ENCODE measurements at places on chromosomes 13 and 19. TPM values are rescaled to one million over a fixed set of nuclear protein-coding genes. Genes with fewer than 3 reads are reported as not detected.

GRCh38 chr13:63438951-63439350, 2023.3 kb upstream of the PCDH20 start:
- no peak for DNase-seq

DNA sequence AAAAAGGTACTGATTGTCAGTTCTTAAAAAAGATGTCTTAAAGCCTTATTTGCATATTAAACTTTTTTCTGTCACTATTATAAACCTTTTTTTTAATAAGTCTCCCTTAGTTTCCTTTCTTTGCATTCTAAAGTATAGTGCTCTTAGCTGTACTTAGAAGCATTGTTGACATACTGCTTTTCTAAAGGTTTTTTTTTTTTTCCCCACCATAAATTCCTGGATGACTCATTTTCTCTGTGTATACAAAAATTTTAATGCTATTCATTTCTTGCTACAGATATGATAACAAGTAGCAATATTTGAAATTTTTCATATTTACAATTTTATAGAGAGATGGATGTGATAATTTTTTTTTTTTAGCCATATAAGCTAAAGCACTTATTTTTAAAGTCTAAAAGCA, 43.5 kb downstream of the METTL21C start:
- DNase-seq, result no peak

Gene ZNF729
- polyA plus RNA-seq, result 1.0 TPM

GRCh38 chr13:60435762-60436374, 38.8 kb downstream of the TDRD3 start:
- DNase-seq, result no peak

DNA sequence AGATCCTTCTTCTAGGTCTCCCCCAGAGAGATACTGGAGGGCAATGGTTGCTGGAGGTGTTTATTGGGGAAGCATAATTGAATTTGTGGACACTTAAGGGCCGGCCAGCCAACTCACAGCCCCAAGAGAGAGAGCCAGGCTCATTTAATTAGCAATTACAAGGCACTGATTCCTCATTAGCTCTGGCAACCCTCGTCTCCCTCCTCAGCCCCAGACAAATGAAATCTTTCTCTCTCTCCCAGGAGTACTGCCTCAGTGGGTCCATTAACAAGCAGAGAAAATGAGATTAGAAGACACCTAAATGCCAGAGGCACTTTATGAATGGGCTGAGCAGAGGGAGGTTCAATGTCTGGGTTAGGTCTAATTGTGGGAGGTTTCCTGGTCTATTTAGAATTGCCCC, 19.0 kb upstream of the FEM1A start:
- DNase-seq, result no peak

GRCh38 chr19:41000310-41000737, 9.2 kb downstream of the CYP2B6 start:
- no peak for DNase-seq

GRCh38 chr13:51318876-51319275, 20.6 kb upstream of the SERPINE3 start:
- no peak for DNase-seq

- DNase-seq, result peak; percentile 91
Measured at GRCh38 chr13:36345438-36346221, 564 bp downstream of the SPART start.

- DNase-seq, result peak; percentile 70
Measured at GRCh38 chr13:51785712-51786424, 18.1 kb downstream of the DHRS12 start.

- no peak for DNase-seq
Measured at GRCh38 chr19:42657556-42657955, 62.8 kb upstream of the CEACAM8 start.

DNA sequence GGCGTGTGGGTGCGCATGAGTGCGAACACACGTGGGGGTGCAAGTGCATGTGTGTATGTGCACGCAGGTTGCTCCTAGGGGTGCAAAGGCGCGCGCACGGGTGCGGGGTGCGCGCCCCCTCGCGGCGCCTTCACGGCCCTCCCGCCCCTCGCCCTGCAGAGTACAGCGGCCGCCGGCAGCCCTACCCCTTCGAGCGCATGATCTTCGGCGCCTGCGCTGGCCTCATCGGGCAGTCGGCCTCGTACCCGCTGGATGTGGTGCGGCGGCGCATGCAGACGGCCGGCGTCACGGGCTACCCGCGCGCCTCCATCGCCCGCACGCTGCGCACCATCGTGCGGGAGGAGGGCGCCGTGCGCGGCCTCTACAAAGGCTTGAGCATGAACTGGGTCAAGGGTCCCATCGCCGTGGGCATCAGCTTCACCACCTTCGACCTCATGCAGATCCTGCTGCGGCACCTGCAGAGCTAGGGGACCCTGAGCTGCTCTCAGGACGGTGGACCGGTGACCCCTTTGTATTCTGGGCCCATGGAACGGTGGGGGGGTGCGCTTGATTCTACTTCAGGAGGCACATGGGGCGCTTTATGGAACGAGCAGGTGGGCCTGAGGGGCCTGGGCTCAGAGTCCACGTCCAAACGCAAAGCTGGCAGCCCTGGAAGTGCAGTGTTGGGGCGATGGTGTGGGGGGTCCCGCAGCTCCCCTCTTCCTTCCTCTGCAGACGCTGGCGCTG, 27.7 kb downstream of the TMEM161A start:
- DNase-seq, result no peak

- no peak for DNase-seq
Measured at GRCh38 chr19:32823747-32824102, 45.8 kb downstream of the SLC7A9 start.

Gene RFXAP
- polyA plus RNA-seq, result 10.3 TPM

DNA sequence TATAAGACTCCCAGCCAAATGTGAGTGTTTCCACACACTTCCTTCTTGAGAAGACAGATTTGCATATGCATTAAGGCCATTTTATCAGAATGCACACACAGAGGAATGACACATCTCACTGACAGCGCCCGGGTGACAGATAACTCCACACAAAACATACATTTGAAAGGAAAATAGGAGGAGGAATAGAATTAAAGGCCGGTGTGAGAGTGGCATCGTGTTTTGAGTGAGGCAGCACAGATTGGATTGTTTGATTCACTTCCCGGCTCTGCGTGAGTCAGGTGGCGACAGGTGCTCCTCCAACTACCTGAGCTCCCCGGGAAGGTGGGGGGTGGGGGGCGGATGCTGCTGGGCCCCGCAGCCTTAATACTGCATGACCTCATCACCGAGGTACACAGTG, 429.0 kb downstream of the TSHZ3 start:
- DNase-seq, result no peak

- no peak for DNase-seq
Measured at GRCh38 chr13:62210951-62211350, 795.3 kb upstream of the PCDH20 start.

- peak; percentile 87 for DNase-seq
Measured at GRCh38 chr19:3968556-3969434, 2.1 kb downstream of the DAPK3 start.

Gene RHPN2
- polyA plus RNA-seq, result 4.0 TPM

GRCh38 chr13:93235258-93236015, 8.8 kb downstream of the GPC6 start:
- DNase-seq, result no peak

Gene MIR17HG
- 3.3 TPM for polyA plus RNA-seq

- DNase-seq, result no peak
Measured at GRCh38 chr13:31461923-31462322, 262.1 kb downstream of the B3GLCT start.
